ENCODE measurements at places on chromosomes 5 and 9.
A peak's percentile ranks its signal among the peaks of the same experiment; 100 is the strongest.

DNA sequence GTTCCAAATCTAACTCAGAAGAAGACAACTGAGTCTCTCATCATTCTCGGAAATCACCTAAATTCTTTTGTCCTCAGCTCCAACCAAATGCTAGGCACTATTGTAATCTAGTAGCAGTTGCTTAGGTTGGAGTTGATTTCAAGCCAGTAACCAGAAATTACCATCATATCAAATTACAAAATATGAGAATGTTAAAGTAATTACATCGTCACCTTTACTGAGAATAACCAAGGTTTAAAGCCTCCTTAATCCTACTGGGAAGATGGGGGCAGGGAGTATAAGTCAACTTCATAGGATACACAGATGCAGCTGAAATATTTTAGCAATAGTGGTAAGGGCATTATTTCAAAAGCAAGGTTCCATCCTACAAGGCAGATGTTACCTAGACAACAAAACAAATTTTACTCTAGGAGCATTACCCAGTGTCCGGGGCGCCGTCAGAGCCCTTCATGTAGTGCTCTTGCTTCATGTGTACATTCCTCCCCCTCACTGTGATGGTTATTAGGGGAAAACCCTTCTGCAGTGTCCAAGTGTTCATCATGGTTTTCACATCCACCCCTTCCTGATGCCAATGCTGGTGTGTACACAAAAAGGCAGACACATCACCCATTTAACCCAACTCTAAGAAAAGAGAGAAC lies 19.5 kb downstream of the ERAP1 start:
- no peak for DNase-seq

DNA sequence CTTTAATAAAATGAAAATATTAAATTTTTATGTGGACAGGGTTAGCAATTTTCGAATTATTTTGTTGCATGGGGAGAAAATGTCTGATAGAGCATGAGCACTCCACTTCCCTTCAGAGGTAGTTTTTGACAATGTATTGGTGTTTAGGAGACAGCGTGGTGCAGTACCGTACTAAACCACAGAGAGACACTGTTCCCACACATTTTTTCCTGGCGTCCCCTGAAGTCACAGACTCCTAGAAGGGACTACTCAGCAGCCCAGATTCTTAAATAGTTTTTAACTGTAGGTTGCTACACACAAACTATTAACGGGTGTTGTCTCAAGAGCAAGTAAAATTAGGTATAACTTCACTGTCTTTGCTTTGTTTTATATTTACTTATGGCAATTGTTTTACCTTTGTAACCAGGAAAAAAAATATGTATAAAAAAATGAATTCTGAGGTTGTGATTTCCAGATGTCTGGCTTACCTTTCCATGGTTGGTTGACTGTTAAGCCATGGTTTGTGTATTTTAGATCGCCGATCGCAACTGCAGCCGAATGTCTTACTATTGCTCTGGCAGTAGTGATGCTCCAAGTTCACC lies 171.2 kb downstream of the DOCK8 start:
- peak; percentile 35 for DNase-seq

DNA sequence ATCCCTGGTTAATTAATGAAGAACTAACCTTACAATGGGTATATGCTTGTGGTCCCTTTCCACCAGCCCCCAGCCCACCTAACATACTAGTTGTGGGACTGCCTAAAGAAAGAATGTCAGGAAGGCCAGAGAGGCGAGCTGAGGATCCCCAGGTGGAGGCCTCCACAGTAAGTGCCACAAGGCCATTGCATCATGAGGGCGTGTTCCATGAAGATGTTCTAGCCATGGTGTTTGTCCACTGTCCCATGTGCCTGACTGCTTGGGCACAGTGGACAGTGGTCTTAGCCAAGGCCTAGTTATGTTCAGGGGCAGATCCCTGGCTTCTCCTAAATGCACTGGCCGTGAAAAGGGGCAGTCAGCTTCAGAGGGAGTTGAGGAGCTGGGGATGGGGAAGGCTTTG lies 21.1 kb downstream of the ZFP62 start:
- DNase-seq = no peak

GRCh38 chr5:38453921-38454320 lies 102.5 kb downstream of the LIFR start:
- DNase-seq = no peak

DNA sequence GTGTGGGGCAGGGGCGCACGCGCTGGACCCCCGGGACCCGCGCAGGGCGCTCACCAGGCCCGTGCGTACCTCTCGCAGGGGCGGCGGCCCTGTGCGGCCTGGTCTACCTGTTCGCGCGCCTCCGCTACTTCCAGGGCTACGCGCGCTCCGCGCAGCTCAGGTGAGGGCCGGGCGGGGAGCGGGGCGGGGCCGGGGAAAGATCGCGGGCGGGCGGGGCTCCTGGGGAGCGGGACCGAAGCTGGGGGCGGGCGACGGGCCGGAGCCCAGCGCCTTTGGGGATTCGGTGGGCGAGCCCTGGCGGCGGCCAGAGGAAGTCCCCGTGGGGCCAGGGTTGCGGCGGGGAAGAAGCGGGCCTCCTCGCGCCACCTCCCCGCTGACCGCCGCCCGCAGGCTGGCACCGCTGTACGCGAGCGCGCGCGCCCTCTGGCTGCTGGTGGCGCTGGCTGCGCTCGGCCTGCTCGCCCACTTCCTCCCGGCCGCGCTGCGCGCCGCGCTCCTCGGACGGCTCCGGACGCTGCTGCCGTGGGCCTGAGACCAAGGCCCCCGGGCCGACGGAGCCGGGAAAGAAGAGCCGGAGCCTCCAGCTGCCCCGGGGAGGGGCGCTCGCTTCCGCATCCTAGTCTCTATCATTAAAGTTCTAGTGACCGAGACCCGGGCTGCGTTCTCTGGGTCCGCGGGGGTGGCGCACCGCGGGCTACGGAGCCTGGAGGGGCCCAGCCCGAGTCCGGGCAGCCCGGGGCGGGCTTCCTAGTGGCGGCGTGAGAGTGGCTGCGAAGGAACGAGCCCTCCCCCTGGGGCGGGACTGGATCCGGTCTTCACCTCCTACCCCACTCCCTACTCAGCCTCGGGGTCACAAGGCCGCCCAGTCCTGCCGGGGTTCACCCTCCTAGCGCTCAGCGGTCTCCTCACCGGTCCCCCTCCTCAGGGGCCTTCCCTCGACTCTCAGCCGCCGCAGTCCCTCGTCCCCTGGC lies 2.4 kb downstream of the LTC4S start:
- DNase-seq = peak; percentile 72

- peak; percentile 13 for DNase-seq
These were observed 83.0 kb upstream of the GLIS3 start for GRCh38 chr9:4382722-4383317.

GRCh38 chr9:86983620-86984259 lies 36.4 kb upstream of the GAS1 start:
- peak; percentile 91 for DNase-seq

- no peak for DNase-seq
These were observed 107.6 kb downstream of the C9orf50 start for GRCh38 chr9:129513282-129513681.

GRCh38 chr9:125638239-125639045 lies 68.6 kb downstream of the MAPKAP1 start:
- no peak for DNase-seq

GRCh38 chr5:31413030-31413812 lies 118.7 kb downstream of the DROSHA start:
- DNase-seq = no peak

DNA sequence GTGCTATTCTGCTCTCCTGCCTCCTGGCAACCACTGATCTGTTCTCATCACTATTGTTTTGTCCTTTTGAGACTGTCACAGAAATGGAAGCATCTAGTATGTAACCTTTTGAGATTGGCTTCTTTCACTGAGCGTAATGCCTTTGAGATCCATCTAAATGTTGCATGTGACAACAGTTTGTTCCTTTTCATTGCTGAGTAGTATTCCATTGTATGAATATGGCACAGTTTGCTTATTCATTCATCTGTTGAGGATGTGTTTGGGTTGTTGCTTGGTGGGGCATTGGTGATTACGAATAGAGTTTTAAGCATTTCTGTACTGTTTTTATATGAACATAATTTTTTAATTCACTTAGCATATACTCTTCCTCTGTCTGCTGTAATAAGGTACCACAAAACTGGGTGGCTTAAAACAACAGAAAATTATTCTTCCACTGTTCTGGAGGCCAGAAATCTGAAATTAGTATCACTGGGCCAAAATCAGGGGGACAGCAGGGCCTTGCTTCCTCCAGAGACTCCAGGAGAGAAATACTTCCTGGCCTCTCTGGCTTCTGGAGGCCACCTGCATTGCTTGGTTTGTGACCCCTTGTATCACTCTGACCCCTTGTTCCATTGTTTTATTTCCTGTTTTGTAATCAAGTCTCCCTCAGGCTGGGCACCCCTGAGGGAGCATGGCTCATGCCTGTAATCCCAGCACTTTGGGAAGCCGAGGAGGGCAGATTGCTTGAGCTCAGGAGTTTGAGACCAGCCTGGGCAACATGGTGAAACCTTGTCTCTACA lies 53.0 kb downstream of the EXOSC2 start:
- DNase-seq = no peak

DNA sequence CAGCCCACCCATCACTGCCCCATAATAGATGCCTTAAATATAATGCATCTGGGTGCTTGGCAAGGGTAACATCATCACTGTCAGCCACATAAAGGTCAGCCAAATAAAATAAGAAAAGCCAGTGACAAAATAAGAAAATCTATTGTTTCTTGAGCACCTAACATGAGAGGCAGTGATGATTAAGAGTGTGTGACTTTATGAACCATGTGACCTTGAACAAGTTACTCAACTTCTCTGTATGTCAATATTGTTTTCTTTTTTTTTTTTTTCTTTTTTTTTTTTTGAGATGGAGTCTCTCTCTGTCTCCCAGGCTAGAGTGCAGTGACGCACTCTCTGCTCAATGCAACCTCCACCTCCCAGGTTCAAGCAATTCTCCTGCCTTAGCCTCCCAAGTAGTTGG lies 98.7 kb downstream of the CDK5RAP2 start:
- DNase-seq = no peak

DNA sequence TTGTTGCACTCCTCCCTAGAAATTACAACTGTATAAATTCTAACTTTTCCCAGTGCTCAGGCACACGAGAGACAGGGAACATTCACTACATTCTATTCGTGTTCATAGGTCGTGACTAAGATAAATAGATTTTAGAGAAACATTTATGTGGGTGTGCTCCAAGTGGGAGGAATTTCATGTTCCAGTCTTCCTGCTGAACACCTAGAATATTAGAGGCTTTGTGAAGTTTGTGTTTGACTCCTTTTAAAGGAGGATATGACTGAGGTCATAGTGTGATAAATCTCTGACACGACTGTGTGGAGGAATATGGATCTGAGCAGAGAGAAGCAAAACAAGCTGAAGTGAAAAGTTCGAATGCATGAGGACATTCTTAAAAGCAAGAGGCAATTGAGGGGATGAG lies 355.3 kb downstream of the ZSWIM6 start:
- DNase-seq = no peak

DNA sequence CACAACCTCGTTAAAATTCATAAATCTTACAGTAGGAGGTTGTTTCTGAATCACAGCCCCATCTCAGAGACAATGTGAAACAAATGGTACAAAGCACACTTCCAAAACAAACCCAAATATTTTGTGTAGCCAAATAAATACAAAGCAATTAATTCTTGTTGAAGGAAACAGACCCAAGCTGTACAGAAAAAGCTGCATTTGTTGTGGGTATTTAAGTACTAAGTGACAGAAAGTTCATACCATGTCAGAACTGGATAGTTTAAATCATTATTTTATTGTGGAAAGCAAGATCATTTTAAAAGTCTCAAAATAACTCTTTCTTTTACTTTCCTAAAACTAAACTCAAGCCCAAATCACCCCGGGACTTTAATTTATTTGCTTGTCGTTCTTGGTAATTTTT lies 570.7 kb downstream of the ELAVL2 start:
- DNase-seq = no peak

GRCh38 chr5:138449501-138450239 lies 10.8 kb downstream of the REEP2 start:
- DNase-seq = peak; percentile 74

GRCh38 chr5:95830226-95830625 lies 7.7 kb upstream of the GLRX start:
- no peak for DNase-seq

- DNase-seq = peak; percentile 5
These were observed 502.5 kb upstream of the SEMA6A start for GRCh38 chr5:117077142-117077541.

GRCh38 chr5:139141446-139142204 lies 56.5 kb downstream of the SIL1 start:
- DNase-seq = peak; percentile 18

DNA sequence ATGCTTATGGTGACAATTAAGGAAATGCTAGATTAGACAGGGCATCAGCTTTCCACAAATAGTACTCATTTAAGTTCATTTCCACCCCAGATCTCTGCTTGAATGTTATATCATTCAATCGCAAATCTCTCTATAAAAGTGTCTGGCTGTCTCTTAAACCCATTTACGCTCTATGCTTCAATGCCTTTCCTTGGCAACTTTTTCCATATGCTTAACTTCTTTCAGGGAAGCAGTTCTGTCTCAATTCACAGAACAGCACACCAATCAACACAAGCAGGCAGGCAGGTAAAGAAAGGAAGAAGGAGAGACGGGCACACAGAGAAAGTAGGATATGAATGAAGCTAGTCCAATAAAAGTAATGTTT lies 243.1 kb downstream of the DENND1A start:
- no peak for DNase-seq

DNA sequence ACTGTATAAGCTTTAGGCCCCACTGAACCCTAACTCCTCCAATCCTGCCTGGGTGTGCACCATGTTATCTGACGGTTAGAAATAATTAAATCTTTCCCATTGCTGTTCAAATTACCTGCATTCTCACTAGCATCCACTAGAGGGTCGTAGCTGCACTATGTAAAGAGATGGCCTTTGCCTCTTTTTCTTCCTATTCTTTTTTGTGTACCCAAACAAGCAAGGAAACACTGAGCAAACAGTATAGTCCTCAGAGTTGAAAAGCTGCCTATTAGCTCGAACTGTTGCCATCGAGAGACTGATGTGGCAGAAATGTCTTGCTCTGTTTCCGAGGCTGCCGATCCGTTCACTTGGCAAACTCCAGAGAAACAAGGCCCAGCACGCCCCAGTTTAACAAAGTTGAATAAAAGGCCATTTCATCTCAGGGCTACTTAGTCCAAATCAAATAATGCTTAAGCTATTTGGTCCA lies 163.8 kb upstream of the TRPM3 start:
- DNase-seq = peak; percentile 65

- DNase-seq = no peak
These were observed 39.3 kb downstream of the CLINT1 start for GRCh38 chr5:157819502-157820115.

GRCh38 chr5:10367579-10367978 lies 14.1 kb downstream of the MARCHF6 start:
- DNase-seq = peak; percentile 14

DNA sequence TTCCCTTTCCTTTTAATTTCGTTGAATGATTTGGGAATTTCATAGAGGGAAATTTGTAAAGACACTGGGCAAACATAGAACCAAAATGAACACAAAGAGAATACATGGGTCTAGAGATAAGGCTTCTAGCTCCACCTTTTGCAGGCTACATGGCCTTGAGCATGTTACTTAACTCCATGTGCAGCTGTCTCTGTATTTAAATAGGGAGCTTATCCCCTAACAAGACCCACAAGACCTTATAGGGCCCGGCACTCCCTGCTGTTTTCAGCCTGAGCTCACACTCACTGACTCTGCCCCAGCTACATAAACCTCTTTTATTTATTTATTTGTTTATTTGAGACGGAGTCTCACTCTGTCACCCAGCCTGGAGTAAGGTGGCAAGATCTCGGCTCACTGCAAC lies 30.6 kb upstream of the TLE1 start:
- DNase-seq = no peak

- DNase-seq = no peak
These were observed 15.1 kb downstream of the ADCY2 start for GRCh38 chr5:7410936-7411511.
